ENCODE measurements at places on chromosomes 1 and 21.

GRCh38 chr1:235642011-235642942 lies 7.3 kb downstream of the GNG4 start:
- DNase-seq, result no peak

GRCh38 chr21:37896788-37897187 lies 19.5 kb downstream of the KCNJ6 start:
- DNase-seq, result no peak

DNA sequence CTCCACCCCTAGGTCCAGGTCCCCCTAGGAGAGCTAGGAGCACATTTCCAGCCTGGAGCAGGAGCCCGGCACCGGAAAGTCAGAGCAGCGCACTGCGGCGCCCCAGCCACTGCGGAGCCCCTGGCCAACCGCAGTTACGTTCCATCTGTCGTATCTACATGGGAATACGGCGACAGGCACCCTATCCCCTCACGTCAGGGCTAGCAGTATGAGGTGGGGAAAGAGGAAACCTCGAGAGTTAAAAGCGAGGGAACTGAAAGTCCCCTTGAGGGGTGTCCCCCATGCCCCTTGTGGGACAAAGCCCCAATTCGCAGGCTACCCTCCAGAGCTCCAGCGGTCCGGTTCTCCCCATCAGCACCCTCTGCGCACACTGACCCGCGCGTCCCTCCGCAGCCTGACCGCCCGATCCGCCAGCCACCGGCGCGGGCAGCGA lies 995 bp downstream of the COLGALT2 start:
- peak; percentile 35 for DNase-seq

- DNase-seq, result peak; percentile 69
These were observed 2.8 kb downstream of the ANKRD34A start for GRCh38 chr1:145961425-145962156.

DNA sequence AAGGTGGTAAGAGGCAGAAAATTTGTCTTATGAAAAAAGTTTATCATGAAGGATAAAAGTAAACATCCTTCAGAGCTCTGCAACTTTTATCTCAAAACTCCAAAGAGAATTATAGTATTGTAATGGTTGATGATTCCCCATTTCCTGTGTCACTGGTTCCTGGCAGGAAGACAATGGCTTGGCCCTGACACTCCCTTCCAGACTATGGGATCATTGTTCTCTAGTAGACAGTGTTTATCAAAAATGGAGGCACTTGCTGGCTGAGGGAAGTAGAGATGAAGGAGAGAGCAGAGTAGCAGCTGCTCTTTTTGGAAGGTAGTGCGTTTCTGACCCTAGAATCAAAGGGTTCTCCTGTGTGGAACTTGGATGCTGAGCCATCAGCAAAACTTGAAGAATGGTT lies 145.9 kb upstream of the ATP1B1 start:
- DNase-seq, result no peak

DNA sequence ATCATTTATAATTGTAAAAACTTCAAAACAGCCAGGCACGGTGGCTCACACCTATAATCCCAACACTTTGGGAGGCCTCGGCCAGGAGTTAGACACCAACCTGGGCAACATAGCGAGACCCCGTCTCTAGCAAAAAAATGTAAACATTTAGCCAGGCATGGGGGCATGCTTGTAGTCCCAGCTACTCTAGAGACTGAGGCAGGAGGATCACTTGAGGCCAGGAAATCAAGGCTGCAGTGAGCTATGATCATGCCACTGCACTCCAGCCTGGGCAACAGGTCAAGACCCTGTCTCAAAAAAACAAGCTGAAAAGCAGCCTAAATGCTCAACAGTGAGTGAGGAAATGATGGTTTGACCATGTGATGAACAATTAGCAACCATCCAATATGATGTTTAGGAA lies 7.3 kb downstream of the C1orf167 start:
- DNase-seq, result no peak

DNA sequence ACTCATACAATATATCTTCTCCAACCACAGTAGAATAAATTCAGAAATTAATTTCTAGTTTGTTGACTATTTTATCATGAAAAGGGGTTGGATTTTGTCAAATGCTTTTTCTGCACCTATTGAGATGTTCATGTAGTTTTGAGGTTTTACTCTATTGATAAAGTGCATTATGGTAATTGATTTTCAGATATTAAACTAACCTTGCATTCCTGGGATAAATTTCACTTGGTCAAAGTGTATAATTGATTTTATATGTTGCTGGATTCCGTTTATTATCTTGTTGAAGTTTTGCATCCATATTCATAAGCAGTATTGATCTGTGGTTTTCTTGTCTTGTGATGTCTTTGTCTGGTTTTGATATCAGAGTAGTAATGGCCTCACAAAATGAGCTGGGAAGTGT lies 34.4 kb upstream of the HYI start:
- DNase-seq, result no peak

DNA sequence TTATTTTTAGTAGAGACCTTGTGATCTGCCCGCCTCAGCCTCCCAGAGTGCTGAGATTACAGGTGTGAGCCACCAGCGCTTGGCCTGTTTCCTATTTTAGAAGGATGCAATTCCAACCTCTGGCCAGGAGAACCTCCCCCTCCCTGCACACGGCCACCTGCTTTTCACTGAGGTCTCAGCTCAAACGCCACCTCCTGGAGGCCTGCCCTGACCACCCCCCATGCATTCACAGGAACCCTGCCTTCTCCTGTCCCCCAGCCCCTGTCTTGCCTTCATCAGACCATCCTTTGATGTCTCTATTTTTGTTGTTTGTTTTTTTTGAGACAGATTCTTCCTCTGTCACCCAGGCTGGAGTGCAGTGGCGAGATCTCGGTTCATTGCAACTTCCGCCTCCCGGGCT lies 2.3 kb downstream of the SRM start:
- DNase-seq, result no peak

- no peak for DNase-seq
These were observed 81.5 kb upstream of the ZP4 start for GRCh38 chr1:237972186-237972585.

DNA sequence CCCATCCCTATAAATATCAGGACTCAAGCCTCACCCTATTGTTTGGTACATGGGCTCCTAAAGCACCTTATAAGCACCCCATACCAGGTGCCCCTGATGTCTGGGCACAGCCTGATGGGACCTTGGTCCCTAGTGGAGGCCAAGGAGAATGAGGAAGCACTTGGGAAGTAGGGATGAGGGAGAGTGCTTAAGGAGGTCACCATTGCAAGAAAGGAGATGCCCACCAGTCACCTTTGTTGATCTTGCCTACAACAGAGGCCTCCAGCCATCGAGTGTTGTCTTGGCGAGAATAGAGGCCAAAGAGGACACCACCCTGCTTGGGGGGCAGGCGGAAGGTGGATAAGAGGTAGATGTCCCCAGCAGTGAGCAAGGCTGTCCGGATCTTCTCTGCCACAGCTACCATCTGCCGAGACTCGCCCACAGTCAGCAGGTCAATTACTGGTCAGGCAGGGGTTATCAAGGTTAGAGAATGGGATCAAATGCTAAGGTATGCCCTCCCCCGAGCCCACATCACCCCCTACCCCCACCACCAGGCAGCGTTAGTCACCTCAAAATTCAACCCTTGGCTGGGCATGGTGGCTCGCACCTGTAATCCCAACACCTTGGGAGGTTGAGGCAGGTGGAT lies 1.6 kb downstream of the THBS3 start:
- no peak for DNase-seq

GRCh38 chr1:32754317-32755097 lies 51.9 kb upstream of the SYNC start:
- DNase-seq, result peak; percentile 46

DNA sequence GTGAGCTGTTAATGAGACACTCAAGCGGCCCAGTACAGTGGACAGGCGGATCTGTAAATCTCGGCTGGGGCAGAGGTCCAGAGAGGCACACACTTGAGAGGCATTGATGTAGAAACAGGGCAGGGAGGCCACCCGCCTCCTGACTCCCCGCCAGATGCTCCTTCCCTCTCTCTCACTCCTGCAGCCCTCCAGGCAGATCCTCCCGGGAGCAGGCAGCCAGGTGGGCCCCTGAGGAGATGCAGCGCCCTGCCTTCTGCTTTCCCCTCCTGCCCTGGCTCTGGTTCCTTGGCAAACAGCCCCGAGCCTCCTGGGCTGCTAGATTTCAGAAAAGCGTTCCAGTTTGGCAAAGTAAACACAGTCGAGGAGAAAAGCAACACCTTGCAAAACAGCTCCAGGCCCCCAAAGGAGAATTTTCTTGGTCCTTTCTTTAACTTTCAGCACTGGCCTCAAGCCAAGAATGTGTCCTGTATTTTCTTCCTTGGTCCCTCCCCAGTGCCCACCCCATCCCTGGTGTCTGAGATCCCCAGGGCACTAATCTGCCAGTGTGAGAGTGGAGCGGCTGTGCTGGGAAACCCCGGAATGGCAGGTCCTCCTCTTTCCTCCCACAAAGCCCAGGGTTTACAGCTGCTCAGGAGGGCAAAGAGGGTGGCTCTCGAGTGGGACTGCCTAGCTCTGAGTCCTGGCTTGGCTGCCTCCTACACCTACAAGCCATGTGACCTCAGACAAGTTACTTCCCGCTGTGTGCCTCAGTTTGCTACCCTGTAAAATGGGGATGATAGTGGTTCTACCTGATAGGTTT lies 29.4 kb upstream of the IFNLR1 start:
- DNase-seq, result peak; percentile 42

DNA sequence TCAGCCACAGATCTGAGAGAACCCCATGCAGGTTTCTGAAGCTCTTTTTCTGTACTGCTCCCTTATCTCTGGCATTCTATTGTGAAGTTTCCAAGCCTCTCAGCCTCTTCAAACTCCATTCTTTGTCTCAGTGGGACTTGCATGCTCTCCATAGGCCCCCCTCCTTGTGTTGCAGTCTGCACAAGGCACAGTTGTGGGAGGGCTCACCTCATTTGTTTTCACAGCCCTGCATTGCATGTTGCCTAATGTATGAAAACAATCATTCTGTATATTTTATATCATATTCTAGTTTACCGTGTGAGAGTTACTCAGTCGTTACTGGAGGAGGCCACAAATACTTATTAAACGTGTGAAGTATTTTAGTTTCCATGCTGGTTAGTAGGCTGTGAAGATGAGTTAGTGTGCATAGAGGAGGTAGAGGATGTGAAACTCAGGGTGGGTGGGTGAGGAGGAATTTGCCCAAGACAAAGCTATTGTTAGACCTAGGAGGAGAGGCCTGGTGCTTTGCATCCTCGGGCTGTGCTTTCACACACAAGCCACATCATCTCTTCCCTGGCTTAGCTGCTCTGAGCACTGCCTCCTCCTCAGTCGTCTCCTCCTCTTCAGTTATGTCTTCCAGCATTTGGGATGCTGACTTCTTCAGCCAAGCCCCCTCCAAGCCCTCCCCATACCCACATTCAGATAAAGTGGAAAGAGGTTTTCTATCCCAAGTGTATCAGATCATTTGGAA lies 7.8 kb upstream of the CHI3L2 start:
- DNase-seq, result no peak

DNA sequence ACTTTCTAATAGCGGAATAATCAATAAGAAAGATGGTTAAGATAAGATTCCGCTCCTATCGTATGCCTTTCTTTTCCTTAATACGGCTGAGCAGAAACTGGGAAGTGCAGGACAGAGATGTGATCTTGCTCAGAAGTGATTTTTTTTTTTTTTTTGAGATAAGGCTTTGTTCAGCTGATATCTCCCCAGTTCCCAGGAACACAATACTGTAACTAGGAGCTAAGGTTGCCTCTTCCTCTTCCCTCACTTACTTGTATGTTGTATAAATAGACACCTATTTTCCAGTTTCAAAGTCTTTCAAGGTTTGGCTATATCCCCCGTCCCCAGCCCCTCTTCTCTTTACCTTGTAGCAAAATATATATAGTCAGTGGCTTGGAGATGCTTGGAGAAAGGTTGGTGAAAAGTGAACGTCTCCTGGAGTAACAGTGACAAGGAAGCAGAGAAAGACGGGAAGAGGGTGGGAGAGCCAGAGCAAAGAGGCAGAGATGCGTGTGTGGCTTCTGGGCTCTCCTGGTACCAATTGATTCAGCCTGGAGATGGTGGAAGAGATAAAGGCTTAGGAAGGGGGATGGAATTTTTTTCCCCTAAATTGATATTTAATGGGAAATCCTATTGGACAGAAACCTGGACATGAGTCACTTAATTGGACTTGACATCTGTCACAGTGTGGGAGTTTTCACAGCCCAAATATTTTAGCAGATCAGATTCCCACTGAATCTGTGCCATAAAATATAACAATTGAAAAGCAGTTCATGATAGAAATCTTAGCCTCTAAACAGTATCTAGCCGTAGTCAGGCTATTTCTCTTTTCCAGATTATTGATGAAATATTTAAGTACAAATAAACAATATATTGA lies at the start of gene NHLH2:
NHLH2 (minus strand) TSS at position 522 of the 856 bp plus-strand sequence. CDS start 2,754 bp downstream, outside the sequence.
- no peak for DNase-seq

DNA sequence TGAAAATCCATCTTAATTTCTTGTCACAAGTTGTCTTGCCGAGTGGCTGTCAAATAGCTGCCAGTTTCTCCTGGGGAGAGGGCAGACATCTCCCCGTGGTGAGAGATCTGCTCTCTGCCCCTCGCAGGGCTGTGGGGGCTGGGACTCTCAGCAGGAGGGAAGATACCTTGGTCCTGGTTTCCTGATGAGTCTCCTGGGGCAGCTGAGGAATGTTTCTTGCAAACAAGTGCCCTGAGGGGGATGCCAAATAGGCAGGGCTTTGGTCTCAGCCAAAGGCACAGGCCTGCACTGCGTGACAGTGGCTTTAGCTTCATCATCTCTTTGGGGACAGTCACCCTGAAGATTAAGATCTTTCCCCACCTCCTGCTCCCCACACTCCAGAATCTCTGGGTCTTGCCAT lies 40.9 kb downstream of the SYT6 start:
- DNase-seq, result no peak

GRCh38 chr1:155052439-155053395 lies 1.6 kb downstream of the ADAM15 start:
- DNase-seq, result no peak

- no peak for DNase-seq
These were observed 6.1 kb downstream of the SRM start for GRCh38 chr1:11053758-11054137.

DNA sequence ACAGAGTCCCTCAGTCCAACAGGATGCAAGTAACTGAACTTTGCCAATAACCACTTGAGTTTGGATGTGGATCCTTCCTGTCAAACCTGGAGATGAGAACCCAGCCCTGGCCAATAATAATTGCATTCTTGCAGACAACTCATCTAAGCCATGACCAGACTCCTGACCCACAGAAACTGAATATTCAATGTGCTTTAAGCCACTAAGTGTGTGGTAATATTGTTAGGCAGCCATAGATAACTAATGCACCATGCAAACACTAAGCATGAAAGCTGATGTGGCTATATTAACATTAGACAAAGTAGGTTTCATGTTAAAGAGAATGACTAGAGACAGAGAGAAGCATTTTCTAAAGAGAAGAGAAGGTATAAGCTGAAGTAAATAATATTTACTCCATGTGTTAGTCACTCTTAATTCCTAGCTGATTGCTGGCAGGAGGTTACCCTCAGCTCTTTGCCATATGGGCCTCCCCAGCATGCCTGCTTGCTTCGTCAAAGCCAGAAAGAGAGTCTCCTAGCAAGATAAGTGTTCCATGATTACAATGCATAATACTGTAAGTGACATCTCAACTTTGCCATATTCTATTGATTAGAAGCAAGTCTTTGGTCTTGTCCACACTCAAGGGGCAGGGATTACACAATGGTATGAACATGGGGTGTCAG lies 276.4 kb upstream of the PLXNA2 start:
- DNase-seq, result no peak

DNA sequence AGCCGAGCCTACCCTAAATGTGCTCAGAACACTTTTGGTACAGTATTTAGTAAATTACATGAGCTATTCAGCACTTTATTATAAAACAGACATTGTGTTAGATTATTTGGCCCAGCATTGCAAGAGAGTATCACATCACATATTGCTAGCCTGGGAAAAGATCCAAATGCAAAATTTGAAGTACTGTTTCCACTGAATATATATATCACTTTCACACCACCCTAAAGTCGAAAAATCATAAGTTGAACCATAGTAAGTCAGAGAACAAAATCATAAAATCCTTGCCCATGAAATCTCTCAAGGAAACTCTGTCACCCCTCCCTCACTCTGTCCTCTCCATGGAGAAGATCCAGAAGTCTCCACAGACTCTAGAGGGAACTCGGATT lies 33.1 kb downstream of the RGS8 start:
- no peak for DNase-seq

Measured in ovary (tissue), 10 donors.